NCI-H1092 treated with DMSO at 0.1 percent for 48 hours (cell line): ENCODE measurements at places on chromosomes 2 and 18.

DNA sequence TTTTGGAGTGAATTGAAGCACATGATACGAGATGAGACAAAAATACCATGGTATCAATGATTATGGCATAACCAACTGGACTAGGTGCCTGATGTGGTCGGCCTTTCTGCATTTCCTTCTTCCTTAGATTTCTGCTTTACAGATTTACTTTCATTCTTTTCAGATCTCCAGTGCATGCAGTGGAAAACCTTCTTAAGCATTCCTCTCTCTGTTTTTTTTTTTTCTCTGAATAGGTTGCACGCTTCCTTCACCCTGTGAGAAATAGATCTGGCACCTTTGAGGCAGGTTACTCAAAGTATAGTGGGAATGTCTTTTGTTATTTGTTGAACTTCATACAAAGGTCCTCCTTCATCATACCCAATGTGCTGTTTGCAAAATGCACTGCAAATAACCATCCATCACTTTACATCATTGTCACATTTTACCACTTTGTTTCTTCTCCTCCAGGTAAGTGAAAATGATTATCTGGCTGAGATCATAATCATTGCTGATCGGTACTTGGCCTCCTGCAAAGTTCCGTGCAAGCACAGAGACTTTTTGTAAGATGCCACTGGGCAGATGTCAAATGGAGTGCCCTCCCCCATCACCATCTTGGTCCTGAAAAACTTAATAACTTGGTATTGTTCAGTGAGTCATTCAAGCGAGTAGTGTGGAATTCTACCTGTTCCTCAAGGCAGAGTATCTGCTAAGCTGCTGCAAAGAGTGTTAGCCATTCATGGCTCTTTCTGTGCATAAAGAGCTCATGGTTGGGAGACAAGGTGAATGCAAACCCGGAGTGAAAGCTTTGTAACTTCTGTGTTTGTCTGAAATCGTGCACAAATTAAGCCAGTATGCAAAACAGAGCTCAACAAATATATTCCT is 30.0 kb upstream of the KLHL14 start:
- DNase-seq: no peak

DNA sequence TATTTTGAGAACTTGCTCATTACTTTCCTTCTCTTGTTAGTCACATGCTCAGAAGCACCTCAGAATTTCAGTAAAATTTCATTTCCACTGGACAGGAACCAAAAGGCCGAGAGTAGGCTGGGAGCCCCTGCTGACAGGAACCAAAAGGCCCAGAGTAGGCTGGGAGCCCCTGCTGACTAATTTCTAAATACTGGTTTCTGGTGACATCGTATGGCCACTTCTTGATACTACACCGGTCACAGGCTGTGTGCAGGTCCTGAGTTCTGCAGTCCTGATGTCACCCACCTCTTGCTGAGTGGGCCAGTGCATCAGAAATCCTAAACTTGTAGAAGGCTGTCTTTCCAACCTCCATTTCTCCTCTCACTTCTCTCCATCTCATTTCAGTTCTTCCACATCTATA is 17.7 kb upstream of the EN1 start:
- peak; percentile 19 for DNase-seq

DNA sequence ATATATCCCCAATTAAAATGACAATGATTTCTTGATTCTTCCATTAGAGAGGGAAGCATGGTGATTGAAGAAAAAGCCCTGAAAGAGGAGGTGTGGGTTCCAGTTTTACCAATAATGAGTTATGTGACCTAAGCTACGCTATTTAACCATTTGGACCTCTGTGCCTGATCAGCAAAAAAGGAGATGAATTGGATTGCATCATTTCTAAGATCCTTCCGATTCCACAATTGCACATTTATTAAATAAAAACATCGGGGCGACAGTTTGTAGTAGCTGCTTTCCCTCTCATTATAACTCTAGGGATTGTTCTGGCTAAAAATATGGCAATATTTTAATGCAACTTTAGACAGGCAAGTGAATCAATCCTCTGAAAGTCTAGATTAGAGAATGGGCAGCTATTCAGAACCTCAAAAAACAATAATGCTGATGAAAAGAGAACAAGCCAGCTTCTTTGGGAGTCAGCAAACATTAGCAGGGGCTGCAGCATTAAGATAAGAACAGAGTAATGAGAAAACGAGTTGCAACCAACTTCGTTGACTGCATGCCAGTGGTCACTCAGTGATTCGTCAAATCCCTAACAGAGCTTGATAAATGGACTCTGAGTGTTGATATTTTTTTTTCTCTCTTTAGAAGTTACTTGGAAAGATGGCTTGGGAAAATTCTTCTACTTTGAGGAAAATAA is 301.2 kb downstream of the AGPS start:
- DNase-seq: no peak

- no peak for DNase-seq
Measured at GRCh38 chr2:223053484-223054192, 1.6 kb downstream of the KCNE4 start.

DNA sequence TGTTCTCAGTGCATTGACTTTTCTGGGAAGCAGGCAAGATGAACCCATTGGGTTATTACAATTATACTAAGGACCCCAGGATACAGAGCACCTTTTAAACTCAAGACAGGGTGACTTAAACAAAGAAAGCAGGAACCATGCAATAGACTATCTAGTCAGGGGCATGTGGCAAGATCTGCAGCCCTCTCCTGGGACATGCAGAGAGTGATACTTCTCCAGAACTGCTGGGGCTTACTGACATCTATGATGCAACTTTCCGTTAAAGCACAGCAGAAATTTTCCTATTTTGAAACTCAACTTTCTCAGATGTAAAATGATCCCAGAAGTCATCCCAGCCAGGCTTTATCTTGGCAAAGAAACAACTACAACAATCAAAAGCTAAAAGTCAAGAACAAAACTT is 162.2 kb upstream of the HNMT start:
- DNase-seq: no peak

DNA sequence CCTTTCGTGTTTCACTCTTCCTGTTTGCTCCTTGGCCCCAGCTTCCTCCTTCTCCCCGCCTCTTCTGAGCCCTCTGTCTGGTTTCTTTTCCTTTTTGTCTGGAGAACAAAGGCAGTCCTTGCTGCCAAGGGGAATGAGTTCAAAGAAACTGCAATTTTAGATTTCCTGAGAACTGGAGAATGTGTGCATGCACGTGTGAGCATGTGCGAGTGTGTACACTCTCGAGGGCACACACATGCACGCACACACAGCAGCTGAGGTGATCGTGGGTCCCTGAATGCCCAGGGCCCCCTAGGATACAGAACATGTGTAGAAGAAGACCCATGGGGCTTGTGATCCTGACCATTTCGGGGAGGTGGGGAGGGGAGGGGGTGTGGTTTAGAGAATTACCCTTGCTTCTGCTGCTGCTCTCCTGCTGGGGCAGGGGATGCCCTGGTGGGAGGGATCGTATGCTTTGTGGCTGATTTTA is 151.8 kb downstream of the DYSF start:
- DNase-seq: no peak

GRCh38 chr18:3742541-3742940 is 292.6 kb downstream of the TGIF1 start:
- no peak for DNase-seq

DNA sequence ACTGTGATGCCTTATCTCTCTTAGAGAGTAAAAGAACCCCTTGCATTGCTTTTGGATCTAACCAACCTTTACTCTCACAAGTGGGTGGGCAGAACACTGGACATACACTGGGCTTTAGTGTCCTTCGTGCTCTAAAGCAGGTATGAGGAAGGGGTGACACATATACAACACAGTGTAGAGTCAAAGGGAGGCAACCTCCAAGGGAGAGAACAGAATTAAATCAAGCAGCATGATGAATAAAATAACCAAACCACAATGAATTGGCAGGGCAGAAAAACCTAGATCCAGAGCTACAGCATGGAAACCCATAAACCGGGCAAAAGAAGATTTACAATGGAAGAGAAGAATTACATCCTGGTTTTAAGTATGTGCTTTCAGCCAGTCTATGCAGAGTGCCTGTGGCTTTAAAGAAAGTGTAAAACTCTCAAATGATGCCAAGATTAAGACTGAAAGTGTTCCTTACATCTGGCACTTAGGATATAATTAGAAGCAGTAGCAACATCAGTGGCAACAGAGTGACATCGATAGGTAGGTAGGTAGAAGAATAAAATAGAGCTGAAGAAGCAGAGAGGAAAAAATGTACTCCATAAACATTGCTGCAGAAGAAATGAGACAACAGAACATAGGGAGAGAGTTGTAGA is 191.7 kb upstream of the ZC3H15 start:
- no peak for DNase-seq

GRCh38 chr2:132420816-132421805 is 4.5 kb downstream of the GPR39 start:
- DNase-seq: no peak

- no peak for DNase-seq
Measured at GRCh38 chr2:176082824-176083751, 674 bp downstream of the EVX2 start.

- no peak for DNase-seq
Measured at GRCh38 chr18:64031411-64031810, 61.5 kb downstream of the SERPINB8 start.

- DNase-seq: no peak
Measured at GRCh38 chr2:219784178-219784577, 156.7 kb downstream of the SLC4A3 start.

DNA sequence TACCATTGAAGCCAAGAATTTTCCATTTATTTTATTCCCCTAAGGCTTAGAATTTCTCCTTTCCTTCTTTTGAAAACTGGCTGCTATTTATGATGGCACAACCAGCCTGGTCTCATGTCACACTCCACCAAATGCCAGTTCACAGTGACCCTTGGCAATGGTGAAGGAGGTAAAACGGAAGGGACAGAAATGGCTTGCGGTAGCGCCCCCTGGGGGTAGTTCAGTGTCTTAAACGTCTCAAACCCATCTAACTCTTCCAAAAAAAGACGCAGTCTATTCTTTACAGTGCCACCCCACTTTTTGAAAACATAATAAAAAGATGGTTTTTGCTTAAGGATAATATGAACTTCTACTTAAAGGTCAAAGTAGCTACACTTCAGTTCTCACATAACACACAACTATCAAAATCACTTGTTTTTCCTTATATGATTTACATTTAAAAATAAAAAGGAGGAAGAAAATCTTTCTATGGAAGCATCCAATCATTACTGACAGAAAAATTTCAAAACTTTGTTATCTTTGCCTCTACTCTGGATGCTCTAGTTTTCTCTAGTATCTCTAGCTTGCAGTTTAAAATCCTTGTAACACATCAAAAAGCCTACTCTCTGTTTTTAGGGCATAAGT is 28.0 kb downstream of the PNO1 start:
- DNase-seq: peak; percentile 2

DNA sequence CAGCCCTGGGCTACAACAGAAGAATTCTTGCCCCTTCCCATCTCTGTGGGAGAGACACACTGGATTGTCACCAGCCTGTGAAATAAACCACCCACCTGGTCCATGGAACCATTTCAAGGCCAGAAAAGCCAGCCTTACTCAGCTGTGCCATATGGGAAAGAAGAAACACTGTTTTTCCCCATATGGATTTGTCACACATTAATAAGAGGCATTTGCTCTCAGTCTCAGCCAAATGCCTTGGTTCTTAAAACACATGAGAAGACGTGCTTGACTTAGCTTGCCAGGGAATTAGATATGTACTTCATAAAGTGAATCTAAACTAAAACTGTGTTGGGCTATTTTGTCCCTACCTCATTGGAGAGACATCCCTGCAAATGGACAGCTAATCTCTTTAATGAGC is 308.6 kb upstream of the TNP1 start:
- no peak for DNase-seq

DNA sequence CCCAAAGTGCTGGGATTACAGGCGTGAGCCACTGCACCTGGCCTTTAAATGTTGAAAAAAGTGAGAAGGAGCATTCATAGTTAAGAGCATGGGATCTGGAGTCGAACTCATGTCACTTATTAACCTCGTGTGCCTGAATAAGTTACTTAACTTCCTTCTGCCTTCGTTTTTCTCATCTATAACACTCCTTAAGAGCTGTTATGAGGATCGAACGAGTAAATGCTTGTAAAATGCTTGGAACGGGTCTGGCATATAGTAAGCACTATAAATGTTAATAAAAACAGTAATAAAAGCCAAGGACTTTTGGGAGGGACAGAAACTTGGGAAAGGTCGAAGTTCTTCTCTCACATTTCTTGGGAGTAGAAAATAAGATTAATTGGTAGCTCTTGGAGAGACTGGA is 40.8 kb downstream of the RAB10 start:
- DNase-seq: no peak

- DNase-seq: no peak
Measured at GRCh38 chr2:96163415-96163767, 18.2 kb upstream of the DUSP2 start.

- no peak for DNase-seq
Measured at GRCh38 chr2:142180820-142181533, 50.2 kb upstream of the LRP1B start.

DNA sequence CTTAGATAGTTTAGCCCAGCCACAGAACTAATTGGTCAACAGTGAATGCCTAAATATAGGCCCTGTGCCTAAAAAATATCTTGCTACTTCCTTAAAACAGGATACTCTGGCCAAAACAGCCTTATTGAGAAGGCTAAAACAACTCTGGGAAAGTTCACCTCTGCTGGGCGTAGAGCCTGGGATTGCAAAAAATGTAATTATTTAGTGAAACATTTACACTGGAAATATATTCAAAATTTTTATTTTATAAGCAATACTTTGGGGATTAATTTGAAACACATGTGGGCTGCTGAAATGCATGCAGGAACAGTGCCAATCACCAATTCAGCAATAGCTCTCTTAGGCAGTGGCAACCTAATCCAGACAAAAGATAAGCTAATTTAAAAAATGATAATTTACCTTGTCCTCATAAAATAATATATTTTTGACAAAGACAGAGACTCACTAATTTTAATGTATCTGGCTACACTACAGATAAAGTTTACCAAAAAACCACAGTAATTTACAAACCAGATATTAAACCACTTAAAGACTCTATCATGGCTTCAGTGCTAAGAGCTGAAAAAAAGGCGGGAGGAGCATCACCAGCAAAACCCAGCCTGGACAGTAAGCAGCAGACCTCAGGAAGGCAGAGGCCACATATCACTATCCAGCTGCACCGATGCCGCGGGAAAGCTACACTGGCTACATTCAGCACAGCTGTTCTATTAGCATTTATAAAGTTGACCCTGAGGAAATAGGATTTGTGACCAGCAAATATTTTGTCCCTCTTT is 18.5 kb downstream of the TRAK2 start:
- no peak for DNase-seq
